Pancreas (tissue), 10 donors: ENCODE measurements at places on chromosomes 3 and 15. TPM values are rescaled to one million over a fixed set of nuclear protein-coding genes. Genes with fewer than 3 reads are reported as not detected.

STXBP5L gene
- 1.5 TPM for total RNA-seq

ANKRD63 gene
- not detected for total RNA-seq

ADAMTS17 gene
- total RNA-seq: 13.8 TPM

SAMD7 gene
- not detected for total RNA-seq

PLD1 gene
- 37.1 TPM for total RNA-seq

ERICH6 gene
- 0.09 TPM for total RNA-seq

ZNF654 gene
- total RNA-seq: 5.5 TPM

C3orf49 gene
- not detected for total RNA-seq

IL16 gene
- total RNA-seq: 1.3 TPM

ALDH1A2 gene
- total RNA-seq: 2.2 TPM

MYRIP gene
- total RNA-seq: 11.2 TPM

C3orf20 gene
- total RNA-seq: 0.04 TPM

NUP210 gene
- total RNA-seq: 8.8 TPM

ARHGAP31 gene
- 8.3 TPM for total RNA-seq

PPARG gene
- 2.8 TPM for total RNA-seq

CMTM8 gene
- total RNA-seq: 17.9 TPM

DNAJC17 gene
- 15.0 TPM for total RNA-seq

GPR62 gene
- 0.08 TPM for total RNA-seq

SLC22A13 gene
- 0.42 TPM for total RNA-seq

LMAN1L gene
- not detected for total RNA-seq

OR5H1 gene
- total RNA-seq: not detected

HHLA2 gene
- total RNA-seq: 2.8 TPM

GHSR gene
- not detected for total RNA-seq
